ENCODE measurements at places on chromosomes 16 and 17.

- no peak for DNase-seq
These were observed 32.0 kb upstream of the SNN start for GRCh38 chr16:11636172-11636721.

DNA sequence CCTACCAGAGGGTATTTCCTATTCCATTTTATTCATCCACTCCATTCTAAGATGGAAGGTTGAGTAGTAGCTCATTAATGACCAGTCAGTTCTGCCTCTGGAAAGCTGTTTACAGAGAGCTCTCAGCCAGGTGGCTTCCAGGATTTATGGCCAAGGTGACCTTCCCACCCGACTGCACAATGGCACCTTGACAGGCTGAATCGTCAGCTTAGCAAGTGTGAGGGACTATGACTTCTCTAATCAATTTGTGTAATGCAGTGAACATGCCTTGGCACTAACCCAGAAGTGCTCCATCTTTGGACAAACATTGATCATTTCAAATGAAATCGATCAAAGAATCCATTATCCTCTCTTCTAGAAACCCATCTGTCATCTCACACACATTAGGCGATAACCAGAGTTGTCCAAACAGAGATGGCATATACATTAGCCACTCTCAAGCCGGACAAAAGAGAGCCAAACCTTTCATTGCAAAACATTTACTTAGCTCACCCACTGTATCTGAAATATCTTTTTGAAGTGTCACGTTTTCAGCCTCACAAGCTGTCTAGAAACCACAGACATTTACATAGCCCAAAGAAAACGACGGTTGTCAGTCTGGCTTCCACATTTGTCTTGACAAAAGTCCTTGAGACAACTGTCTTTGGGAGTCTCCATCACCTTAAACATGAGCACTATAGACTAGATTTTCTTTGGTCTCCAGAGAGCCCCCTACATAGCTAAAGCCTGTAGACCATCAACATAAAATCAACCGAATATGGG, 35.6 kb downstream of the CLEC3A start:
- no peak for DNase-seq

DNA sequence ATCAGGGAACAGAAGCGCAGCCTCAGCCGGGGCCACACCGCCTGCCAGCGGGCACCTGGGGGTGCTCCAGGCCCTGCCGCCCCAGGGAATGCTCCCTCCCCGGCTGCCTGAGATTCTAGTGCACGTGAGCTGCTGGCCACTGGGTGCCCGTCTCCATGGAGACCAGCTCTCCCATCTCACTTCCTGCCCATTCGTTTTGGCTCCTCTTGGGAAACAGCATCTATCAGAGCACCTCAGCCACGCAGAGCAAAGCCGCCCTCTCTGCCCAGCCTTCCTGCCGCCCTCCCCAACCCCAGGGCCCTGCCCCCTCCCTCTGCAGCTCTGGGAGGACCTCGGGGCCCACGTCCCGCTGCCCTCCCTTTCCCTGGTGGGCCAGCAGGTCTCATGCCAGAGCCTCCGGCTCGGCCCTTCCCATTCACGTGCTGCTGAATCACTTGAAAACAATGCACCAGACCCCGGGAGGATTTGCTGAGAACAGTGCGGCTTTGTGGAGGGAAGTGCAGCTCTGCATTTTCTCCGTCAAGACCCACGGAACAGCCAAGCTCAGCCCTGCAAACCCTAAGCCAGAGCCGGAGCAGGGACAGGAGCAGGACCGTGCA, 19.4 kb downstream of the CEP295NL start:
- DNase-seq: no peak

- DNase-seq: no peak
These were observed 8.9 kb downstream of the DUS2 start for GRCh38 chr16:68031951-68032350.

- no peak for DNase-seq
These were observed 151.5 kb upstream of the TOM1L1 start for GRCh38 chr17:54749157-54749556.

GRCh38 chr16:81816793-81817210, 37.7 kb downstream of the PLCG2 start:
- DNase-seq: no peak

- no peak for DNase-seq
These were observed 23.9 kb upstream of the CCL1 start for GRCh38 chr17:34386697-34387550.

DNA sequence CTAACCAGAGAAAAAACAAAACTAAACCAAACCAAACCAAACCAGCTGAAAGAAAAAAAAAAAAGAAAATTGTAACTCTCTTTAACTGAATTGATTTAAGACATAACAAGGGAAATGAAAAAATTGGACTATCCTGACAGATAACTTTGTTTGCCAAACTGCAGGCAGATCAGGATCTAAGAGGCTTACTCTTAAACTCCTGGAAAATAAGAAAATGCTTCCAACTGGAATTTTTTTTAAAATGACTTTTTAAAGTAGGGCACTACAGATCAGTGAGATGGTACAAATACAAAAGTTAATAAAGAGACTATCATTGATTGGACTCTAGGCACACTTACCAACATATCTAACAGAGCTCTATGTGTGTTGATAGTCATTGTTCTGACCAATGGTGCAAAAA, 125.5 kb upstream of the KCNJ16 start:
- no peak for DNase-seq

DNA sequence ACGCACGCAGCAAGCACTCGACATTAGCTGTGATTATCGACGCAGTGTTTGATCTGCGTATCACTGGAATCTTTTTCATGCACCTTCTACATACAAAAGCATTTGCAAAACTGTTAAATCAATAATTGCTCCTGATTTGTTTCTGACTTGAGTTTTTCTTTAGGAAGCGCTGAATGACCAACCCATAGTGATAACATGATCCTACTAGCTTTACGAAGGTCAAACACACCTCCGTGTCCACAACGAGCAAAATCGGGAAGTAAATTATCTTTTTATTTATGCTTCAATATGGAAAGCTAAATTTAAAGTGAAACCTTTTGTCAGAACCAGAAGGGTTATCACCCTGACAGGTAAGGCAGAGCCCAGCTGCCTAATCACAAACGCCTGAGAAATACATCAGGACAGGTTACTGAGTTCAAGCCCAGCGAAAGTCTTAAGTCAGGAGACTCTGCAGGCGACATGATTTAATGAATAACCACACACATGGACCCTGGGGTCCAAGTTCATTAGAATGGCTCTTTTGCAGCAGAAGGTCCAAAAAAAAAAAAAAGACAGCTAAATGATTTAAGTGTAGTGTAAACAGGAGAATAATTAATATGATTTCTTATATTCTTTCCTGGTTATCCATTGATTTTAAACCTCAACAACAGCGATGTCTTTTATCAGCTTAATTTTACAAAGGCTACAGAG, 104.2 kb downstream of the ADCY9 start:
- no peak for DNase-seq

DNA sequence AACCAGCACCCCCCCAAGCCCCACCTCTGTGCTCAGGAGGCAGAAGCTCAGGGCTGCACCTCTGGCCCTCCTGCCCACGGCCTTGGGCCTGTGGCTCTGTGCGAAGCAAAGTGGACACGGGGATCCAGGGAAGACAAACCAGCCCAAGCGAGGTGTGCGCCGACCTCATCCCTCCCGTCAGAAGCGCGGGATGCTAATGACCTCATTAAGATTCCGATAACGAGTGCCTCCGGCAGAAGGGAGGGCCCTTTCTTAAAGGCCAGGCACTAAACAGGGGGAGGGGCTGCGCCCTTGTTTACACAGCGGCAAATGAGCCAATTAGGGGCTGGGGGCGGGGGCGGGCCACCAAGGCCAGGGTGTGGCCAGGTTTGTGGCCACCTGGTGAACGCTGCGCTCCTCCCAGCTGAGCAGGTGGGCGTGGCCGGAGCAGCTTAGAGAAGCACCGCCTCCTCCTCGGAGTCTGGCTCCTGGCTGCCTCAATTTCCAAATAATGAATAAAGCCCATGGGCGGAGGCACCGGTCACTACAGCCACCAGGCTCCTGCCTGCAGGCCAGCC, 3.2 kb downstream of the CBX4 start:
- no peak for DNase-seq

DNA sequence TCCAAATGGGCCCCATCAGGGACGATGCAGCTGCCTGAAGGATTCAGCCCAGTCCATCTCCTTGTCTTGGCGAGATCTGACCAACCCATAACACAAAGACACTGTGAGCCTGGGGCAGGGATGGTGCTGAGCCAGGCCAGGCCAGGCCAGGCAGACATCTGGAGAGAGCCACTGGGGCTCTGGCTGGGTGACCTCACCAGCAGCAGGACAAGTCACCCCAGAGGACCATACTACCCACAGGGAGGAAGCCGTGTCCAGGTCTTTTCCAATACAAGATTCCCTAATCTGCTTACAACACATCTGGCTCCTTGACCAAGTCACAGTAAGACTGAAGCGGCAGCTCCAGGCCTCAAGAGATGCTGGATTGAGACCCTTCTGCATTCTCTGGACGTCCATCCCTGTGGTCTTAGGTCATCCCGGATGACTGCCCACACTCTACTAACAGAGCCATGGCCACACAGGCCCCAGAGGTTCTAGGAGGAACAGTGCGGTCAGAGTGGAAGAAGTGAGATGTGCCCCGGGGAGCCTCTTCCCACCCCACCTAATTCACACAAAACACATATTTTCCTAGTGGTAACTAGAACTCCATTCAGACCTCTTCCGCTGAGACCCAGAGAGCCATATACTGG, 81.8 kb upstream of the RCVRN start:
- no peak for DNase-seq

- DNase-seq: peak; percentile 18
These were observed 880 bp downstream of the SARM1 start for GRCh38 chr17:28372203-28372944.

DNA sequence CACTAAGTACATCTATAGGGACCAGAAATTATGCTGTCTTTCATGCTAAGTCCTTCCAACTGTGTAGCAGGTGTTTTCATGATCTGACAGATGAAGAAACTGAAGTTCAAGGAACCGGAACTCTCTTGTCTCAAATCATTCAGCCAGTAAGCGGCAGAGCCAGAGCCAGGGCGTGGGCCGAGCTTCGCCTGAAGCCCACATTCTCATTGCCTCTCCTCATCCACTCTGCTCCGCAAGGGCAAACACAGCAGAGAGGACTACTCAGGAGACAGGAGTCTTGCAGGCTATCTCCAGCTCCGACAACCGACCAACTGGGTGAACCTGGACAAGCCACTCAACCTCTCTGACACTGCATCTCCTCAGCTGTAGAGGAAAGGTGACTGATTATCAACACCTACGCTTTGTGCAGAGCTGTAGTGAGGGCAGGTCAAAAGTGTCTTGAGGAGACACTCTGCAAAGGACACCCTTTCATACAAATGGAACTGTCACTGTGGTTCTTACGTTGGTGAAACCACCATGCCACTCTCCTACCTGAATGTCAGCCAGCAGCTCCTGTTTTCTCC, 72.9 kb downstream of the CYTH1 start:
- DNase-seq: no peak

GRCh38 chr17:51079049-51079448, 41.6 kb downstream of the SPAG9 start:
- DNase-seq: no peak

DNA sequence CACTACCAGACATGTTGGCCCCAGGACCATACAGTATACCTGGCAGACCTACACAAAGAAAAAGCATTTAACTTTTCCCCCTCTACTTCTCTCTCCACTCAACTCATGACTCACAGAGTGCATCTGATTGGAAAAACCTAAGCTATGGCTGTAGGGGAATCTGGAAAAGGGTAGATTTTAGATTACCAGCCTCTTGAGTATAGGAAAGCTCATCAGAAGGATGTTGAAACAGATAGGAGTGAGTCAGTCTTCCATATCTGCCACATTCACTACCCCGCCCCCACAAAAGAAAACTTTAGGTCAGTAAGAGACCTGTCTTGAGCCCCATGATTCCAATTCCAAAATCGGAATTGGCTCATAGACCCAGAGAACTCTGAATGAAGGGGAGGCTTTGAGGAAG, 12.3 kb downstream of the KRT9 start:
- no peak for DNase-seq

- no peak for DNase-seq
These were observed 111.7 kb upstream of the MAF start for GRCh38 chr16:79712276-79712675.

DNA sequence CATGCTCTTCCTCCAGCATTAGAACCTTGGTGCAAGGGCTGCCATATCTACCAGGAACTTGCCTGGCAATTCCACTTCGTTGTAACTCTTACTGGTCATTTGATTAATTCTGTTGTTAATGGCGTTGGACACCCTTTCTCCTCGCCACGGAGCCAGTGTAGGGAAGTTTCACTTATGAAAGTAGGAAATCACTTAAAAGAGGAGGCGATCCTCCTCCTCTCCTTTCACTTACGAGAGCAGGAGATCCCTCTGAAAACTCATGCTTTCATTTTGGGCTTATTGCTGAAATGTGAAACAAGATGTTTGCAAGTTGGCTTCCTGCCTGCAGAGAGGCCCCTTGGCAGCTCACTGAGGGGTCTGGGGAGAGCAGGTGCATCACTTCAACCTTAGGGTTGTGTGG, 226.0 kb downstream of the SNX29 start:
- no peak for DNase-seq

- no peak for DNase-seq
These were observed 65.9 kb downstream of the RBFOX1 start for GRCh38 chr16:7398536-7398935.

DNA sequence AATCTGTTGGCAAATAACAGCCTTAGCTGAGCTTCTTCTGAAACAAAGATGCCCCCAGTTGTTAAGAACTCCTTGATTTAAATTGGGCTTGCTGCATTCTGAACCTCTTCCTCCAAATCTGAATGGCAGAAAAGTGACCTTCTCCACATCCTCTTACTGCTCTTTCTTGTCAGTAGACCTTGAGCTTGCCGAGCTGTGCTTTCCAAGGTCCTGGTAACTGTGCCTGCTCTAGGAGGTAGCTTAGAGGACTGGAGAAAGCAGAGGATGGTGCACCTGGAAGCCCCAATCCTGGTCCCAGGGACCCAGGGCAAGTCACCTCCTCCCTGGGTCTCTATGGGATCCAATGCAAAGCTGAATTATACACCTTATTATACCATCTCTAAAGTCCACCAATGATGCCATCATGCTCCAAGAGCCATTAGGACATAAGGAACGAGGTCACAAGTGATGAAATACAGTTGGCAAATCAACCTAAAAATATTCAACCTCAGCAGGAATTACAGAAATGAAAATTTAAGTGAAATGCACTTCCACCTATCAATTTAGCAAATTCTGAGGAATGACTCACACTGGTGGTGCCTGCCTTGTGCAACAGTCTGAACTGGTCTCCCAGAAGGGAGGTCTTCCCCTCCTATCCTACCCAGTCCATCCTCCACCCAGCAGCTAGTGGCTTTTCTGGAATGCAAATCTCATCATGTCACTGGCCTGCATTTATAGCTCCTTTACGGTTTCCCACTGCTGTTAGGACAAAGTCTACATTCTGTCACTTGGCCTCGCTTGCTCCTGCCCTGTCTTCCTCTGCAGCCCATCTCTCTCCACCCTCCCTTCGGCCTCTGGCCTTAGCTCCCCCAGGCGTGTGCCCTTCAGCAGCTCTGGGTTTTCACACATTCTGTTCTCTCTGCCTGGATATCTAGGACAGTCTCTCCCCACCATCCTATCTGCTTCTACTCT, 36.6 kb downstream of the TOM1L2 start:
- DNase-seq: no peak
